ENCODE measurements at places on chromosomes 2 and 18.
A peak's percentile ranks its signal among the peaks of the same experiment; 100 is the strongest.

- DNase-seq, result no peak
These were observed 36.1 kb upstream of the TNFRSF11A start for GRCh38 chr18:62289047-62289446.

- DNase-seq, result no peak
These were observed 151.6 kb downstream of the PTGR3 start for GRCh38 chr18:75057169-75057960.

DNA sequence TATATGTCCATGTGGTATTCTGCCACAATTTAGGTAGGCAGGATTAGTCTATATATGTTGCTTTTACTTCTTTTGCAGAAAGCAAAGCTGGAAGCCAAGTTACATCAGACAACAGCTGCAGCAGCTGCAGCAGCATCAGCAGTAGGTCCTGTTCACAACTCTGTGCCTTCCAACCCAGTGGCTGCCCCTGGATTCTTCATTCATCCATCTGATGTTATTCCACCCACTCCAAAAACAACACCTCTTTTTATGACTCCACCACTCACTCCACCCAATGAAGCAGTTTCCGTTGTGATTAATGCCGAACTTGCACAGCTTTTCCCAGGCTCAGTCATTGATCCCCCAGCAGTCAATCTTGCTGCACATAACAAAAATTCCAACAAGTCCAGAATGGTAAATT, 107.6 kb downstream of the BIRC6 start:
- DNase-seq, result no peak

GRCh38 chr18:77092104-77093066, 40.2 kb downstream of the MBP start:
- no peak for DNase-seq

GRCh38 chr2:143903172-143903856, 616.6 kb downstream of the ZEB2 start:
- no peak for DNase-seq

- DNase-seq, result no peak
These were observed 606.2 kb upstream of the ZEB2 start for GRCh38 chr2:145126146-145126545.

DNA sequence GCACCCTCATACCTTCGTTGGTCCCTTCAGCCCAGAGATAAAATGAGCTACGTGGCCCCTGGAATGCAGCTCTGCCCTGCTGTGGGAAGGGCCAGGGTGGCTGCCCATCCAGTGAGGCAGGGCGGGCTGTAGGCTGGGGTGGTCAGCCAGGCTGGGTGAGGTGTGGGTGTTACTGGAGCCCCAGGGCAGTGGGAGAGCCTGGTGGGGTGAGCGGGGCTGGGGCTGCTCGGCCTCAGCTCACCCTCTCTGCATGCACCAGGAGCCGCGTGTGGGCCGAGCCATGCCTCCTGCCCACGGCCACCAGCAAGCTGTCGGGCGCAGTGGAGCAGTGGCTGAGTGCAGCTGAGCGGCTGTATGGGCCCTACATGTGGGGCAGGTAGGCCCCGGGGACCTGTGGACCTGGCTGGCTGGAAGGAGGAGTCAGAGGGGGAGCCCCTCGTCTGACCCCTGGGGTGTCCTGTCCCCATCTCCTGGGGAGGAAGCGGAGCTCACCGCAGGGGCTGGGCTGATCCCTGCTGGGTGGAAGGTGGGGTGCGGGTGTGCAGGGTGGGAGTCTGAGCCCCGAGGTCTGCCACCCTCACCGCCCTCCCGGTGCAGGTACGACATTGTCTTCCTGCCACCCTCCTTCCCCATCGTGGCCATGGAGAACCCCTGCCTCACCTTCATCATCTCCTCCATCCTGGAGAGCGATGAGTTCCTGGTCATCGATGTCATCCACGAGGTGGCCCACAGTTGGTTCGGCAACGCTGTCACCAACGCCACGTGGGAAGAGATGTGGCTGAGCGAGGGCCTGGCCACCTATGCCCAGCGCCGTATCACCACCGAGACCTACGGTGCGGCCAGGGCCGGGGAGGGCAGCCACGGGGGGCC, 5.5 kb downstream of the RNPEPL1 start:
- DNase-seq, result no peak

GRCh38 chr2:19745318-19746136, 156.3 kb downstream of the TTC32 start:
- DNase-seq, result no peak

GRCh38 chr18:629269-630150, 27.9 kb upstream of the TYMS start:
- no peak for DNase-seq

DNA sequence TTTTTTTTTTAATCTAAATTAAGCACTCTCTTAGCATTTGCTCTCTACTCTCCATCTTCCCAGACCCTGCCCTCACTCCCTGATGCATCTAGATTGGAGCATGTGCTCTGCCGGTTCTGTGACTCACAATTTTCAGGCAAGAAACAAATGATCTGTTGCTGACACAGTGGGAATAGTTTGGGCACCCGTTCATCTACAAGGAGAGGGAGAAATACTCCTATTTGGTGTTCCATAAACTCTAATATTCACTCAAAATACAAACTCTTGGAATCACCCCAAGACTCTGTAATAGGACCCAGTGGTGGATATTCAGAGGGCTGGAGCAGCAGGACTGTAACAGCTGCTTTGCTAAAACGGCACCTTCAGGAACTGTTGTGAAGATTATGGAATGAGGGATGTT, 37.1 kb upstream of the LINC00305 start:
- no peak for DNase-seq

DNA sequence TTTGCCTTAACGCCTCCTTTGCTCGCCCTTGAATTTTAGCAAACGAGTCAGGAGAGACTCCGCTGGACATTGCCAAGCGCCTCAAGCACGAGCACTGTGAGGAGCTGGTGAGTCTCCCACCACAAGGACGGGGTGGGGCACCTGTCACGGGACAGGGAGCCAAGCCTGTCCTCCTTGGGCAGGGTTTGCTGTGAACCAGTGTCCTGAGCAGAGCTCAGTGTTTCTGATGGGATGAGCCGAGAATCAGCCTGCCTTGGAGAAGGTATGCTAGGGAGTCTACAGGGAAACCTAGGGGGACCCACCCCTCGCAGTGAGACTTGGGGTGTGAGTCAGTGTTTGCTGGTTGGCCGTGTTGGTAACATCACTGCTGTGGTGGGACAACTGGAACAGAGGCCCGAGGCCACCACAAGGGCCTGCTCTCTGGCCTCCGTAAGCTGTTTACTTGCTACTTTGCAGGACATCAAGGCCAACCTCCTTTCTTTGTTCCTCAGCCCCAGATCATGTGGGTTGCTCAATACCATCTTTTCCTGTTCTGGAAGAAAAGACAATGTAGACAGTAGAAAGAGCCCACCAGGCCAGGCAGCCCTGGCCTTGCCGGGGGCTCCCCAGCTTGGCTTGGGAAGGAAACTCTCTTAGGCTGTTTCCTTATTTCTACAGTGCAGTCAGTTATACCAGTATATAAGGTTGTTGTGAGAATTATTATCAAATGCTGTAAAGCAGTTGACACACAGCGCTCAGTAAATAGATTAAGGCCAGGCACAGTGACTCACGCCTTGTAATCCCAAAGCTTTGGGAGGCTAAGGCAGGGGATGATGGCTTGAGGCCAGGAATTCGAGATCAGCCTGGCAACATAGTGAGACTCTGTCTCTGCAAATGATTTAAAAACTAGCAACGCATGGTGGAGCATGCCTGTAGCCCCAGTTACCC, 42.4 kb downstream of the ITGB1BP1 start:
- no peak for DNase-seq

DNA sequence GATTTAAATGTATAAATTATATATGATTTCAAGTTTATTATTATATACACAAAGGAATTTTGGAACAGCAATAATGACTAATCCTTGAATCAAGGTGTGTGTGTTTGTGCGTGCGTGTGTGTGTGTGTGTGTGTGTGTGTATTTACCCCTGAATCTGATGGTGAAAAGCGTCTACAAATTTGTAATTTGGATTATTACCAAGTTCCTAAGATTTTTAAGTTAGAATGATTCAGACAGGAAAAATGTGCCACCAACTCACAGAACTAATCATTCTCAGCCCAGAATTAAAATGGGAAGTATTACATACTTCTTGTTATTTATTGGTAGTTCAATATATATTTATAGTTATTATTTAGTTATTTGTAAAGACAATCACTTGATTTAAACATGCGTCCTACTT, 12.3 kb downstream of the CALCRL start:
- no peak for DNase-seq

GRCh38 chr2:12498704-12499103, 218.0 kb upstream of the TRIB2 start:
- no peak for DNase-seq

- no peak for DNase-seq
These were observed 182.8 kb upstream of the AGAP1 start for GRCh38 chr2:235311044-235311443.

- no peak for DNase-seq
These were observed 141.7 kb upstream of the COPS8 start for GRCh38 chr2:236943841-236944513.

GRCh38 chr2:170354855-170355780, 177.2 kb downstream of the MYO3B start:
- DNase-seq, result no peak

GRCh38 chr18:60698901-60699300, 326.3 kb upstream of the MC4R start:
- no peak for DNase-seq

GRCh38 chr18:25832001-25832604, 258.3 kb downstream of the SS18 start:
- DNase-seq, result peak; percentile 24
